ENCODE measurements at places on chromosomes 3 and 15.
A peak's percentile ranks its signal among the peaks of the same experiment; 100 is the strongest.

- no peak for DNase-seq
Measured at GRCh38 chr3:159761369-159761768, 227.3 kb upstream of the IL12A start.

DNA sequence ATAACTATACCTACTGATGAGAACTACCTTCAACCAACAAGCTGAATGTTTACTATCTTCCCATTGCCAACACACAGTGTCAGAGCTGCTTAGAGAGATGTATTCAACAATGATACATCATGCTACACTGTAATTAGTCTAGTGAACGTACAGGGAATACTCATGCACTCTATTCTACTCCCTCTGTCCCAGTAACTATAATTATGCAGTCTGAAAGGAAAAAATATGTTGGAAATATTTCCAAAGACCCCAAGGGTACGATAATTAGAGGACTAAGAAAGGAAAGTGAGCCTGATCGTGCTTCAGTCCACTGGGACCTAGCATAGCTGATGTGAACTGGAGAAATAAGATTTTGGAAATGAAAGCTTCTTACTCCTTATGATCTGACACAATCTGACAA lies 36.9 kb upstream of the FSIP1 start:
- DNase-seq = no peak

GRCh38 chr3:46982546-46982945 lies 3.1 kb downstream of the NBEAL2 start:
- no peak for DNase-seq

DNA sequence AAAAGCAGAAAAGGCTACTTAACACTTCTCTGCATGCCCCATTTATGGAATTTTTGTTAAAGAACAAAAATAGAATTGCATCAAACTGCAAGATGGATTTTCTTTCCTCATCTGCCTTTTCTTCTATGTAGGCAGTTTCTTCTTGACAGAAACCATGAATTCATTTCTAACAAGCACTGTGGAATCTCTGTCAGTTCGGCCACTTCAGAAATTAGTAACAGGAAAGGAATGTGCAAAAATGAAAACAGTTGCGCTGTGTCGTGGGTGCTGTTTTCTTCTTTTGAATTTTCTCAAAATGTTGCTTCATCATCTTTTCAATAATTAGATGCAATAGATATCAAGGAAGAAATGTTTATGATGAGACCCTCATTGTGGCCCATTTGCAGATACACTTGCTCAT lies 151.6 kb downstream of the FOXB1 start:
- no peak for DNase-seq

DNA sequence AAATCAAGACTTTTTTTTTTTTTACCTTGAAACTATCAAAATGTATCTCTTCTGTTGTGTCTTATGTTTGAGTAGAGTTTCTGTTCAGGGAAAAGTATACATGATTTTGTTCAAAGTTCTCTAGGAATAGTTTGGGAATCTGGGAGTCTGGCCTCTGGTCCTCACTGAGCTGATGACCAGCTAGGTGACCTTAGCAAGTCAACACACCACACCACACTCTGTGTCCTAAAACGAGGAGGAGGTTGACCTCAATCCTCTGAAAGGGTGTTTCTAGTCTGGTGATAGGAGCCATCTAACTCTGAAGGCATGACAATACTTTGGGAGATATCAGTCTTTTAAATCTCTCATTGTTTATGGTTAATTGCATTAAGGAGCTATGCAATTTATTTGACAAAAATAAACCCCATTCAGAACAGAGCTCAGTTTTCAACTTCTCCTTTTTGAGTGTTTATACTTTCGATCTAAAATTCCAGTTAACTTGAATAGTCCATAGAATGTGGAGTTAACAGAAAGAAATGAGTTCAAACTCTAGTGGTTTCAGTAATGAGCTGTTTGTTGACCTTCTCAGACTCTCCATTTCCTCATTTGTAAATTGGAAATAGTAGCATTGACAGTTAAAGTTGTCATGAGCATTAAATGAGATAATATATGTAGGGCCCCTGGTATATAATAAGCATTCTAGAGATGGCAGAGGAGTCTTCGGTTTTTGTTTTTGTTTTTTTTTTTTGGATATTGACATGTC lies 112.2 kb upstream of the LRRN1 start:
- DNase-seq = no peak

GRCh38 chr3:197015790-197016736 lies 13.6 kb downstream of the MELTF start:
- DNase-seq = no peak

GRCh38 chr15:28079313-28079969 lies 19.7 kb downstream of the OCA2 start:
- no peak for DNase-seq

GRCh38 chr3:122055215-122055614 lies at the start of gene CD86:
Gene CD86 (plus strand): TSS chr3:122055362. CDS start chr3:122055490, 128 bp downstream.
- no peak for DNase-seq

GRCh38 chr3:153158961-153159735 lies 2.9 kb upstream of the RAP2B start:
- DNase-seq = no peak

DNA sequence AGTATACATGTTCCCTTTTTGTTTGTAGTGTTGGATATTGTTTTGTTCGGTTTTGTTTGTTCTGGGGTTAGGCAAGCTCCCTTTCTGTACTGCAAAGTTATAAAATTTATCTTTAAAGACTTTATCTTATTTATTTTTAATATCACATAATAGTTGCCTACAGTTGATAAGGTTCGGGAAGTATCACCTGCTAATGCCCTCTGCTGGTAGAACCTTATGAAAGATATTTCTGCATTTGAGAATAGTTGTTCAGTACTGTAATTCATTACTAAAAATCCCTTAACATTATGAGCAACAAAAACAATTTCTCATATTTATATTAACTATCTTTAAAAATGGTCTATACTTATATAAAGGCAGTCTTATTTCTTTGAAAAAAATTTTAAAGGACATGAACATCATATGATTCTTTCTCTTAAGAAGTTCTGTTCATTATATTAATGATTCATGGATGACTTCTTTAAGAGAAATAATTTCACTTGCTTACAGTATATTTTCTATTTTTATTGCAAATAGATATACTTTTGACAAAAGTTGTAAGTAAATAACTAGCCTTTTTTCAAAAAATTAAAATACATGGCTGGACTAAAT lies 1126.8 kb downstream of the SI start:
- DNase-seq = no peak

DNA sequence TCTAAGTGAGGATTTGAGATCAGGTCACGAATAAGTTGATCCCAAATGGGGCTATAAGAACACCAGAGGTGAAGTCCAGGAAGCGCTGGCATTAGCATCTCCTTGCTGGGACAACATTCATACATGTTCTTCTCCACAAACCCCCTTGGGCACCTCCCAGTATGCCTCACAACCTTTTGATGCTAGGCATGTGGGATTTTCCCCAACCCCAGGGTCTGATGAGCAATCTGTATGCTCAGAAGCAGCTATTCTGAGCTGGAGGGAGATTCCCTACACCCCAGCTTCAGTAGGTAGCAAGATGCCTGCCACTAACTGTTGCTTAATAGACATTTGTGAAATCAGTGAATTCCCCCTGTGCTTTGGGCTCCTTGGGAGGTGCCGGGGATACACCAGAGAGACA lies 32.2 kb downstream of the SLC6A11 start:
- peak; percentile 37 for DNase-seq

DNA sequence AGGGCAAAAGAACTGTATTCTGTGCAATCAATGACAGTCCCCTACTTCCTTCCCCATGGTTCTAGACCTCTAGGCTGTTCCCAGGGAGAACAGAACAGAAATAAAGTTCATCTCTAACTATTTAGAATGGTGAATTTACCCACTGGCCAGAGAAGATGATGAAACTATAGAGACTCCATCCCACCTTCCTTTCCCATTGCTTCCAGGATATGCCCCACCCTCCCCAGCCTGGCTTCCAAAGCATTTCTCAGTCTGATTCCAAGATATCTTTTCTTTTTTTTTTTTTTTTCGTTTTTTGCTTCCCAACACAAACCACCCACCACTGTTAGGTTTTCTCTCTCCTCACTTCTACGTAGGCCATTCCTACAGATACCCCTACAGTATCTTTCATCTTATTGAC lies 25.1 kb upstream of the SMAD3 start:
- DNase-seq = no peak

- no peak for DNase-seq
Measured at GRCh38 chr3:156793851-156794250, 32.3 kb upstream of the LEKR1 start.
